CD4-positive, alpha-beta T cell treated with Interleukin-4 for 4 hours (primary cell): ENCODE measurements at places on chromosomes 11 and 22.

GRCh38 chr11:8369592-8370205 lies 106.0 kb upstream of the LMO1 start:
- no peak for DNase-seq

DNA sequence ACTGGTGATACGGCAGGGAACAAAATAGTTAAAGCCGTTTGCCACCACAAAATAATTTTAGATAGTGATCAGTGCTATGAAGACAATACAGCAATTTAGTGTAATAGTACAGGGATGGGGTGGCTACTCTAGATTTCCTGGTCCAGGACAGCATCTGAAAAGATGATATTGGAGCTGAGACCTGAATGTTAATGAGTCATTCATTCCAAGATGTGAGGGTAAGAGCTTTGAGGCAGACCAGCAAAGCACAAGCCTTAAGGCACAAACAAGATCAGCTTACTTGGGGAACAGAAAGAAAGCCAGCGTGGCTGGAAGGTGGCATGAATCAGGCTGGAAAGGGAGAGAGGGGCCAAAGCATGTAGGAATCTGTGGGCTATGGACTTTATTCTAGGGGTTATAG lies 132.3 kb downstream of the TRIM44 start:
- DNase-seq, result no peak

- no peak for DNase-seq
Measured at GRCh38 chr11:103499710-103500340, 390.6 kb downstream of the DYNC2H1 start.

GRCh38 chr11:66477263-66478201 lies 2.7 kb upstream of the DPP3 start:
- DNase-seq, result no peak
